ENCODE measurements at places on chromosomes 4 and X.

DNA sequence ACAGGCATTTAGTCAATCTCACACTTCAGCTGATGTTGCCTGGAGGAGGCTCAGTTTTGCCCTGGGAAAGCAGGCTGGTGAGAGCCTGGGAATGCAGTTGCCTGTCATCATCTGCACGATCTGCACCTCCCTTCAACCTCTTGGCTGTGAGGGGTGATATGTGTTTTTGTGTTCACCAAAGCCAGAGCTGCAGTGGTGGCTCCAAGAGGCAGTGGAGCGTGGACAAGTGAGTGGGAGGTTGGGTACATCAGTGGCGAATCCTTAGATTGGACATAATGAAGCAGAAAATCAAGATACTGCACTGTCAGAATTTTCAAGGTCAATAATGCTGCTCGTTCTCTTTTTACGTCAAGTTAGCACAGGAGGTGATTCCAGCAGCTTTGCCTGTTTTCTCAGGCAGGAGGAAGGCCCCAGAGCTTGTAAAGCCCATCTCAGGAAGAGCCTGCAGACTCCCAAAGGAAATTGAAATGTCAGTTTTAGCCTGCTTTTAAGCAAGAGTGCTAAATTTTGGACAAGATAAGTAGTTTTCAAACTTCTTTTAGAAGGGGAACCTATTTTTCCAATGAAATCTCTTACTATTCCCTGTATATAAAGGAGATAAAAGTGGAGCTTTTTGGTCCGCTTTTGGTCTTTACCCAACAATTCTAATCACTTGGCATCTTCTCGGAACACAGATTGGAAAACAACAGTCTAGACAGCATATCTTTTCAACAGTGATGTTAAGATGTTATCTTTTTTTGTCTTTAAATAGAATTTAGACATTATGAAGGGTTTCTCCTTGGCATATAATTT, 92.8 kb downstream of the FRAS1 start:
- no peak for DNase-seq

DNA sequence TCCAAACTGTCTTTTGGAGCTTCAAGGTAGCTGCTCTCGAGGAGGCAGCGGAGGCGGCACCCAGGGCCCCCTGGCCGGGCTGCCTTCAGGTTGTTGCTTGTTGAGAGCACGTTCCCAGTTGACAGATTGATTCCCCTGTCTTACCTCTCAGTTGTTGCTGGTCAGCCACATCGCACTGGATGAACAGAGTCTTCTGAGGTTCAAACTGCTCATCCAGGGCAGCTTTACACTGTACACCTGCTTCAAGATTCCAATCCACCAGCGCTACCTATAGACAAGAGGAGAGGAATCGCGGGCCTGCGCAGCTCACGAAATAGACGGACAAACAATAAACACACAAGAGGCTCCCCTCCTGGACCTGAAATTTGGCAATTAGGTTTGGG, 497 bp downstream of the HPGD start:
- peak; percentile 23 for DNase-seq

- DNase-seq = no peak
Measured at GRCh38 chr4:166290426-166290825, 417.4 kb downstream of the TLL1 start.

DNA sequence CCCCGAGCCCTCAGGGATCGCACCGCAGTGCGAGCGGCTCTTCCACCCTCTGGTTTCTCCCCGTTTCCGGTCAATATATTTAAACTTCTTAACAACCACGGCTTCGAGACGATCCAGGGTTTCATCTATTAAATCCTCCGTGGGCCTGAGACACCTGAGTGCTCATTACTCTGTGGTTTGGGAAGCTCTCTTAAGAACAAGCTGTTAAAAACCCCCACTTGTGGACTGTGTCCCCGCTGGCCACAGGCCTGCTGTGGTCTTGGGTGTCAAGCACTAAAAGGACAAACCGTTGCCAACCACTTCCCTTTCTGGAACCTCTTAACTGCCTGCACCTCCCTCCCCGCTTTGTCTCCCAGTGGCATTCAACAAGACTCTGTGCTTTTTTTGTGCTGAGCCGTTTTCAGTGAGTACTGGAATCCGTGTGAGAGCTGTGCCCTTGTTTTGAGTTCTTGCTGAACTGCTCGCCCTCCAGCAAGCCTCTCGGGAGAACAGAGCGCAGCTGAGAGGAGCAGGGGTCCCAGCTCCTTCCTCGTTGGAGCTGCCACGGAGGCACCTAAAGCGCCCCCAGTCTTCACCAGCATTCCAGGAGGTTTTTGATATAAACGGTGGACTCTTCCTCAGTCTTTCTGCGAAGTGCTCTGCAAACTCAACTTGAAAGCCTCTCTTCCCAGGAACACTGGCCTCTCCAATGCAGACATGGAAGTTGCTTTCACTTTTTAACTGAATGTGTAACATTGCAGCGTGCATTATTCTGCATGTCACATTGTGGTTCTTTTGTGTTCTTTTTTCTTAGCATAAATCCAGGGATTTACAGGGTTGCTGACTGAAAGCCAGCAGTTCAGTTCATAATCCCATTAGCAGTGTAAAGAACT, 691 bp upstream of the IGFBP7 start:
- DNase-seq = peak; percentile 92

DNA sequence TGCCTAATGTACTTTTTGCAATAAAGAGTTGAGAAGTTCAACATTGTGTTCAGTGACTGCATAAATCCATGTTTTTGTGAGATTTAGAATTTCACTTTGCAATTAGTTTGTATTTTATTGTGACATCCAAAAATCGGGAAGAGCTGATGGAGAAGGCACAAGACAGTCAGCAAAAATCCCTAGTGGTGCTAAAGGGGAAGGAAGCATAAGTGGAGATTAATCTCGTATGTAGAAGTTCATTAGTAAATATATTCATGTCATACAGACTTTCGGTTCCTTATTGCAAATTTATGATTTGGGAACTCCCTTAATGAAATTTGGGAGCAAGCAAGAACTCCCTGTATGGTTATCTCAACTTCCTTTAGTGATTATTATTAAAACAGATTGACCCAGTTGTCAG, 57.8 kb upstream of the SLC39A8 start:
- DNase-seq = no peak

DNA sequence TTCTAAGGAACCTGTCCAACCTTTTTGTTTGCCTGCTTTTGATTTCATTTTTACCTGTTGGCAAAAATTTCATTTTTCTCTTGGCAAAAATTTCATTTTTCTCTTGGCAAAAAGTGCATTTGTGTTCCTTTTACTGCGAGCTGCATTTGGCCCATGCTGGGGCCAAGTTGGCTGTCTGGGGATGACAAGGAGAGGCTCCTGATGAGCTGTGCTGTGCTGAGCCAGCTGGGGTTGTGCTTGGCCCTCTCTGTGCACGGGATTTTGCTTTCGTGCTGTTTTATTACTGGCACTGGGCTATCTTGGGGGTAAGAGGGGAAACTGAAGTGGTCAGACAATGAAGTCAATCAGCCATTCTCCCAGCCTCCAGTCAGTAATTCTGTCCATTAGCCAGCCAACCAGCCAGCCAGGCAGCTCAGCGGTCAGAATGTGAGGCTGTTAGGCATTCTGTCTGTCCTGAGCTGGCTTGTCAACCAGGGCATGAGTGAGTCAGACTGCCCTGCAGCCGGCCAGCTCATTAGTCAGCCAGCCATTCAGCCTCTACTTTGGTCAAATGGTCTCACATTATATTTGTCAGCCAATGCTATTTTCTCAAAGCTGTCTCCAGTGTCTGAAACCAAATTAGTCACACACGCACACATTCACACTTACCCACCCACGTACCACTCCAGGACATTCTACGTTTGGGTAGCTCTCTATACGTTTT, 56.9 kb upstream of the PRPS1 start:
- DNase-seq = no peak

DNA sequence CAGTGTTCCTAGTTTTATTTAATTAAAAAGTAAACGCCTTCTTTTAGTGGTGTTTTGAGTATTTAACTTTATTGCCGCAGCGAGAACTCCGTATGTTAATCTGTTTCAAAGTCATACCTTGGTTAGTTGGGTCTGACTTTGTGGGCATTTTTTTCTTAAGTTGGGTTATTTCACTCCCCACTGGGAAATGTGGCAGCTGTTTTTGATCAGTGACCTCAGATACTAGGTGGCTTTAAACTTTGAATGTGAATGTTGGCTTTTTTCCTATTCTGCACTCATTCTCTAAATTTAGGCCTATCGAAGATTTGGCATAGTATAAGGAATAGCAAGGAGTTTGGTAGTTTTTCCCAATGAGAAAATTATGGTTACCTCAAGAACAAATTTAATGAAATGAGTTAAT, 85.9 kb downstream of the FIP1L1 start:
- DNase-seq = no peak

- no peak for DNase-seq
Measured at GRCh38 chrX:24225265-24225664, 75.7 kb downstream of the ZFX start.

DNA sequence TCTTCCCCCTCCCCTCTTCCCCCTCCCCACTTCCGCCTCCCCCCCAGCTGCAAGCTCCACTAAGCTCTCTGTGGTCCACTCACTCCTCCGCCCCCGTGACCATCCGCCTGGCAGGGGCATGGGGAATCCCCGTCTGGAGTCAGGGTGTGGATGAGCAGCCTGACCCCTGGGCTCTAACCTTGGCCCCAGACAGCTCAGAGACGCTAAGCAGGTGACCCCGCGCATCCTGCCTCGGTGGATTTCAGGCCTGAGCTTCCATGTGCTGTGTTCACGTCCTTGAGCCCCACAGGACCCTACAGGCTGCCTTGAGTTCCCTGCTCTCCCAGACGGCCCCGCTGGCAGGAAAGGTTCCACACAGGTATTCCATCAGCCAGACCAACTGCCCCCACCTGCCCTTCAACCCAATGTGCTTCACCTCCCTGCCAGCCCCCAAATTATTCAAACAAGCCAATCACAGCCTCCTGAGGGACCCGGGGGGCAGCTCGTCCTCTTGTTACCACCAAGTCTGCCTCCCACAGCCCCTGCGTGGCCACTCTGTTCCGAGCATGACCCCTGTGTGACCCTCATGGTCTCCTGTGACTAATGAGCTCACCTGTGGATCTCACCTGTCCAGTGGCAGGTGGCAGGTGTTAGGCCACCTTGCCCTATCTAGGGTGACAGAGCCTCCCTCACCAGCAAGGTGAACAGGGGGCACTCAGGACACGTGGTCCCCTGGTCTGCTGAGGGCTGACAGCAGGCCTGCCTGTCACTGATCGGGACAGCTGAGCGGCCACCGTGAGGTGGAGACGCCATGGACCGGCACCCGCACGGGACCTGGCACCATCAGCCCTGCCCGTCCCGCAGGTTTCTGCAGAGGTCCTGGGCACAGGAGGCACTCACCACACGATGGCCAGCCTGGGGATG, 73.2 kb upstream of the MXD4 start:
- no peak for DNase-seq

GRCh38 chr4:184473499-184474262, 669 bp downstream of the IRF2 start:
- peak; percentile 59 for DNase-seq

DNA sequence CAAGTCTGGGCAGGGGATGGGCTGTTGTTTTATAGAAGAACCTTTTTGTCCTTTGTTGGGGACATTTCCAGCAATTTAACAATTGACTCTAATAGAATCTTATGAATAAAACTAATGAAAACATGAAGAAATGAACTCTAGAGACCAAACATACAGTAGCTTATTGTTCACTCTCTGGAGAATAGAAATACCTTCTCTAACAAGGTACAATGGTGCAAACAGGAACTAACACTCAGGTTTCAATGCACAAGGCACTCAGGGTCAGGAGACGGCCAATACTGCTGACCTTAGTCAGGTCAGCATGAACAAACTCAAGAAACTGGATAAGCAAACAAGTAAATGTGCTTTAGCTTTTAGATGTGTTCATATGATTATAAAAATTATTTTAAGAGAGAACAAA, 39.6 kb upstream of the FBXW7 start:
- no peak for DNase-seq

- DNase-seq = peak; percentile 28
Measured at GRCh38 chrX:20313899-20314298, 47.2 kb upstream of the RPS6KA3 start.

DNA sequence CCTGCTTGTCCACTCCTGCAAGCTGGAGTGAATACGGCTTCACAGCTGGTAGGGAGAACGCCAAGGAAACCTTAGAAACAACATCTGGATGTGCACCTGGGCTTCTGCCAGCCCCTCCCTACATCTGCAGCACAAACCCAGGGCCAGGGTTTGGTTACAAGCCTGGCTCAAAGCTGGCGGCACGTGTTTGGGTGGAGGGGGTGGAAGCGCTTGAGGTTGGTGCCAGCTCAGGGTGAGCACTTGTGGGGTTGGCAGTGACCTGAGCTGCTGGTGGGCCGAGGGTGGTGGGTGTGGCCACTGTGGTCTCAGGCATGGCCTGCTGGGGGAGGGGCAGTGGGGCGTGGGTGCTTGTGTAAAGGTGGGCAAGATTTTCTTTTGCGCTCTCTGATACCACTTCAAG, 15.6 kb downstream of the ELF4 start:
- peak; percentile 57 for DNase-seq

GRCh38 chr4:113437129-113437528, 324.4 kb downstream of the CAMK2D start:
- no peak for DNase-seq

GRCh38 chr4:2932321-2932950, 30.8 kb downstream of the NOP14 start:
- peak; percentile 30 for DNase-seq

- DNase-seq = no peak
Measured at GRCh38 chr4:125280892-125281403, 33.8 kb upstream of the FAT4 start.

- DNase-seq = no peak
Measured at GRCh38 chrX:83260288-83260687, 247.8 kb upstream of the POU3F4 start.

DNA sequence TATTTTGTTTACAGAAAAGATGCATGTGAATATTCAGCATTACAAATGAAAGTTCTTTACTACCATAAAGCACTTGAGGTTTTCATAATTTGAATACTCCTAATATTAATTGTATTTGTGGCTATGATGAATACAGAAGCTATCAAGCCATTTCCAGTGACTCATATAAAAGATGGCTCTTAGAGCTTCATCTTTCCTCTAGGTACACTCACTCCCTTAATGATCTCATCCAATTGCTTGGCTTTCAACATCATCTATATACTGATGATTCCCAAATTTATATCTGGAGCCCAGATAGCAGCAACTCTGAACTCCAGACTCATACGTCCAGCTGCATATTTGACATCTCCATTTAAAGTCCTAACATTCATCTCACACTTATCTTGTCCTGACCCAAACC, 183.4 kb upstream of the FAM241A start:
- no peak for DNase-seq

GRCh38 chrX:21741869-21742701, 15.8 kb downstream of the SMPX start:
- DNase-seq = no peak

GRCh38 chr4:41525129-41525528, 12.8 kb upstream of the LIMCH1 start:
- no peak for DNase-seq

GRCh38 chr4:8854931-8855330, 16.7 kb downstream of the HMX1 start:
- no peak for DNase-seq

DNA sequence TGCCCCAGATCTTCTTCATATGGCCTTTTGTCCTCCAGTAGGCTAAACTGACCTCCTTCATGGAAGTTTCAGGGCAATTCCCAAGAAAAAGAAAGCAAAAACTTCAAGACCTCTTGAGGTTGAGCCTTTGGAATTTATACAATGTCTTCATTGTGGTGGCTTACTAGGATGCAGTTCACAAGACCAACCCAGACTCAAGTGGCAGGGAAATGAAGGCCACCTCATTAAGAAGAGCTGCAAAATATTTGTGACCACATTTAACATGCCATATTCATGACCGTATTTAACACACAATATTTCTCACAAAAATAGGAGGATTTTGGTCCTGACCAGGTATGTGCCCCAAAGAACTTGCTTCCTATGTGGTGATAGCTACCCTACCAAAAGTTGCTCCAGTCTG, 605.5 kb upstream of the PITX2 start:
- DNase-seq = no peak
